ENCODE measurements at places on chromosomes 7 and 10. TPM values are rescaled to one million over a fixed set of nuclear protein-coding genes. Genes with fewer than 3 reads are reported as not detected.

Gene CAMK2B
- 4.5 TPM for total RNA-seq

Gene MALSU1
- 49.2 TPM for total RNA-seq

Gene ANKIB1
- total RNA-seq, result 20.8 TPM

Gene MALRD1
- 0.37 TPM for total RNA-seq

Gene PTCD1
- total RNA-seq, result 2.4 TPM

DNA sequence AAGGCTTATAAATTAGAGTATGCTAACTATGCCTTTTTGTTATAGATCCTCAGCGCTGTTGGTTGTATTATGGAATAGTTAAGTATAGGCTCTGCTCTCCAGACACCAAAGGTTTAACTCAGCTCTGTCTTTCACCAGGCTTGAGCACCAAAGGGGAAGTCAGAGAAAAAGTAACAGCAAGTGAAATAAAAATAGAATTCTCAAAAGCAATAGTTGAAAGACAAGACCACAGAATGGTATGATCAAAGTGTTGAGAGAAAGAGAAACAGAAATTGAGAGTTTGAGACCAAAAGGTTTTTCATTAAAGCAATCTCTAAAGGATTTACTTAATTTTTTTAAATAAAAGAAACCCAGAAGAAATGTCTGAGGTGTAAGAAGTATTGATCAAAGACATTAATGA is 529.8 kb upstream of the C7orf33 start:
- no peak overlapping the region for H3K27ac ChIP-seq
- H3K36me3 ChIP-seq, result no peaks in the 10 kb centered on the region
- no peak for DNase-seq
- no peaks in the 10 kb centered on the region for H3K27me3 ChIP-seq

GRCh38 chr10:132408823-132409666 is 12.0 kb downstream of the PWWP2B start:
- H3K4me1 ChIP-seq, result peaks cover 5% of the 10 kb centered on the region
- peaks cover 4% of the 10 kb centered on the region for H3K36me3 ChIP-seq
- DNase-seq, result no peak
- H3K27ac ChIP-seq, result no peak overlapping the region

GRCh38 chr10:6530211-6530840 is 49.8 kb downstream of the PRKCQ start:
- H3K27ac ChIP-seq, result no peak overlapping the region
- H3K36me3 ChIP-seq, result no peaks in the 10 kb centered on the region
- DNase-seq, result no peak

DNA sequence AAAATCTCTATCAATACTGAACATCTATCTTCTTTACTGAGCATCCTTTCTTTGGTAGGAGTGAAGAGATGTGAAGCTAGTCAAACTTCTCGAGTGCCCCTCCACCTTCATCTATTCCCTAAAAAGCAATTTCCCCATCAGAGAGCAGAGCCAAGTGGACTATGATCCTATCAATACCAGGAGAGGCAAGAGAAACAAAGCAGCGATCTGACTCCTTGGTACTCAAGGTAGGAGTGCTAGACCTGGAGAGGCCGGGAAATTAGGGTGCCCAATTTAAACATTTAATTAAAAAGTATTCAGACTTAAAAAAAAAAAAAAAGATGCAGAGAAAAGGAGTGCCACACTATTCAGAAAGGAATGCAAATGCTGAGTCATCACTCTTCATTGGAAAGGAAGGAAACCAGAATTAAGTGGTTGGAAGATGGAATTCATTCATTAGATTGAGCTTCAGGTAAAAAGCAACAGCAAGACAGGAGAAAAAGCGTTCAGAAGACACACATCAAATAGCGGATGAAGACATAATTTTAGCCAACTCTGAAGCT is 1.6 kb downstream of the TIAL1 start:
- H3K4me3 ChIP-seq, result peak overlapping the region; percentile 78
- no peak for DNase-seq
- H3K27me3 ChIP-seq, result no peaks in the 10 kb centered on the region
- peaks cover 46% of the 10 kb centered on the region for H3K4me1 ChIP-seq

DNA sequence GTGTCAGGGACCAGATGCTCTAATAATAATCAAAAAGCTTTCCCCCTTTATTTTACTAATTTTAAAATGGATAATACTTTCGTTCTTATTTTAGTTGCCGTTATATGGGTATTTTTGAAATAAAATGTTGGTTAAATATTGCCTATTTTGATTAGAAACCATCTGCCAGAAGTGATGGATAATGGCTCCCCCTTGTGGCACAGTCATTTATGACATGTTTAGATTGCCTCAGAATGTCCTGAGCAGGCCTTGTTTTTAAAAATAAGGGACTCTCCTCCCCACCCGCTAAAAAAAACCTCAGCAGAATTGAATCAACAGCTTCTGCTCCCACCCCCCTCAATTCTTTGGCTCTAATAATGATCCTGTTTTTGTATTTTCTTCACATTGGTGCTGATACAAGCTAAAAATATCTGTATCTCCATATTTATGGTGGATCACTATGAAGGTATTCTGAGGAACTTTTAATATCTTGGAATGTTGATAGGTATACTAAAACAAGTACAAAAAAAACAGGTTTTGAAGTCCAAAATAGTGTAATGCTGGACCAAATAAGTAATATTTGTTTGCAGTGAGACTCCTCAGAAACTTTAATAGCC is 38.8 kb downstream of the TMEM60 start:
- no peak overlapping the region for H3K4me3 ChIP-seq
- peak overlapping the region; percentile 80 for H3K27ac ChIP-seq
- no peaks in the 10 kb centered on the region for H3K27me3 ChIP-seq
- H3K4me1 ChIP-seq, result no peaks in the 10 kb centered on the region
- H3K36me3 ChIP-seq, result no peaks in the 10 kb centered on the region

DNA sequence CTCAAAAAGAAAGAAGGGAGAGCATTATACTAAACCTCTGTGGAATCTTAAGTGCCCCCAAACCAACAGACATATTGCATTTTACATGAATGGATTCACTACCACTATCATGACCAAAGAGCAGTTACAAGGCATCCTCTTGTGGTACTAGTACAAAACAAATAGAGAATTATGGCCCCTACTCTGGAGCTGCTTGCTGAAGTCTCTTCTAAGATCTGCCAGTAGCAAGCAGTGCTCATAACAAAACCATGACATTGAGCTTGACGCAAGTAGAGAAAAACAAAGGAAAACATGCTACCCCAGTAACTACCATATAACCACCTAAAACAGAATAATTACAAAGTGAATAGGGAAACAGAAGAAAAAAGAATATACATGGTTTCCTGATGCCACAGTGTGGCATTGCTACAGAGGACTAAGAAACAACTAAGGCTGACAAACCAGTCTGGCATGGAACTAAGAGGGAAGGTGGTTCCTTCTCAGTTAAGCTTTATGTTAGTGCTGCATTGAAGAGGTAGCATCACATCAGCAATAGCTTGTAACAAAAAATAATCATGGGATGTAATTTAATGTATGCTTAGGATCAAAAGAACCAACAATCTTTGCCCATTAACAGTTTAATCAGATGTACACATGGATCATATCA is 150.2 kb upstream of the AGR3 start:
- no peaks in the 10 kb centered on the region for H3K36me3 ChIP-seq
- no peaks in the 10 kb centered on the region for H3K27me3 ChIP-seq
- H3K27ac ChIP-seq, result no peak overlapping the region
- no peaks in the 10 kb centered on the region for H3K4me1 ChIP-seq
- DNase-seq, result no peak

DNA sequence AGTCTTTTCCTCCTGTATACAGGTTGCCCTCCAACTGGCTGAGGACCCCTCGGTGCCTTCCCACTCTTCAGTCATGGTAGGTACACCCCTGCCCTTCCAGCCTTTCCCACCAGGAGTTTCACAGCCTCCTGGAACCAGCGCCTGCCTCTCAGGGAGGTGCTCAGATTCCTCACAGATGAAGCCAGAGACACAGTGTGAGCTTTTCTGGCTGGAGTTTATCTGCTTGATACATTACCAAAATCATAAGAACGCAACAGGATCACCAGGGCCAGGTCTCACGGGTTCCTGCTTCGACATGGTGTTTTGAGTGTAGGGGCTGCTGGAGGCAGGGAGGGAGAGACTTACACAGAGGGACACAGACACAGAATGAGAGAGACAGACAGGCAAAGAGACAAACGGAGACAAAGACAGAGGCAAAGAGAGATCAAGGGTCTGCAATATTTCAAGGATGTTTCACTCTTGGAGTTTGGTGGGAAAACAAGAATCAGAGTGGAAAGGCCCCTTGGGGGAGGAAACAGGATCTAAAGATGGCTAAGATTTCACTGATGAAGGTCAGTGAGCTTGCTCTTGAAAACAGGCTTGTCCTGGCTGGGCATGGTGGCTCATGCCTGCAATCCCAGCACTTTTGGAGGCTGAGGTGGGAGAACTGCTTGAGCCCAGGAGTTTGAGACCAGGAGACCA is 6.5 kb upstream of the INMT start:
- no peaks in the 10 kb centered on the region for H3K27me3 ChIP-seq
- H3K4me1 ChIP-seq, result no peaks in the 10 kb centered on the region
- no peak overlapping the region for H3K27ac ChIP-seq
- no peak overlapping the region for H3K4me3 ChIP-seq
- no peak for DNase-seq

DNA sequence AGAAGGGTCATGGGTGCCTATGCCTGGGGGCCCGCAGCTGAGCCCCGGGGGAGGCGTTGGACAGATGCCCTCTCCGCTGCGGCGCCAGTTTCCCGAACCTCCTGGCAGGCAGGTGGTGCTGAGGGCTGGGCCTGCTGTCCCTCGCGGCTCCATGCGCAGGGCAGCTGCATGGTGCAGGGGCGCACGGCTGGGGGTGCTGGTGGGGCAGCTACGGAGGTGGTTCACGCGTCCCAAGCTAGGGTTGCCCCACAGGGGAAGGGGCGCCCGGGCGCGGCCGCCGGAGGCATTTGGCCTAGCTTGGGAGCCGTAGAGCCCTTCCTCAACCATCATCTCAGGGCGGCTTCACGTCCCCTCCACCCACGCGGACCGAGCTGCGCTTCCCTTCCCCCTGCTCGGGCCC is 146.0 kb downstream of the CCDC201 start:
- H3K27me3 ChIP-seq, result no peaks in the 10 kb centered on the region
- H3K36me3 ChIP-seq, result peaks cover 21% of the 10 kb centered on the region
- DNase-seq, result no peak
- no peaks in the 10 kb centered on the region for H3K4me1 ChIP-seq
- no peak overlapping the region for H3K4me3 ChIP-seq
- H3K27ac ChIP-seq, result no peak overlapping the region

DNA sequence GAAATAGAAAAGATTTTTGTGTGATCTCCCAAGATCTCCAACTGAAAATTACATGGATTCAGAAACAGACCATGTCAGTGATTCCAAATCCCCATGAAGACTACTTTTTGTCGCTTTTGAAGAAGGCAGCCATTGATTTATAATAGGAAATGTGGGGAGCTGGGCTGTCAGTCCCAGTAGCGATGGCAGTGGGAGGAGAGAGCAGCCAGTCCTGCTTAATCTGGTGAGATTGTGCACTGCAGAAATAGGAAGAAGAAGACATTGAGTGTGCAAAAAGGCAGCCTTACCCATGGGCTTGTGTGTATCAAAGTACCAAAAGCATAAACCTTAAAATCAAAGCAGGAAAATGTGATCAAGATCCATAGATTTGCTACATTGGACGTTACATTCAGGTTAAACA is 4.8 kb downstream of the ADRB1 start:
- no peak for DNase-seq
- no peak overlapping the region for H3K27ac ChIP-seq
- no peaks in the 10 kb centered on the region for H3K36me3 ChIP-seq

DNA sequence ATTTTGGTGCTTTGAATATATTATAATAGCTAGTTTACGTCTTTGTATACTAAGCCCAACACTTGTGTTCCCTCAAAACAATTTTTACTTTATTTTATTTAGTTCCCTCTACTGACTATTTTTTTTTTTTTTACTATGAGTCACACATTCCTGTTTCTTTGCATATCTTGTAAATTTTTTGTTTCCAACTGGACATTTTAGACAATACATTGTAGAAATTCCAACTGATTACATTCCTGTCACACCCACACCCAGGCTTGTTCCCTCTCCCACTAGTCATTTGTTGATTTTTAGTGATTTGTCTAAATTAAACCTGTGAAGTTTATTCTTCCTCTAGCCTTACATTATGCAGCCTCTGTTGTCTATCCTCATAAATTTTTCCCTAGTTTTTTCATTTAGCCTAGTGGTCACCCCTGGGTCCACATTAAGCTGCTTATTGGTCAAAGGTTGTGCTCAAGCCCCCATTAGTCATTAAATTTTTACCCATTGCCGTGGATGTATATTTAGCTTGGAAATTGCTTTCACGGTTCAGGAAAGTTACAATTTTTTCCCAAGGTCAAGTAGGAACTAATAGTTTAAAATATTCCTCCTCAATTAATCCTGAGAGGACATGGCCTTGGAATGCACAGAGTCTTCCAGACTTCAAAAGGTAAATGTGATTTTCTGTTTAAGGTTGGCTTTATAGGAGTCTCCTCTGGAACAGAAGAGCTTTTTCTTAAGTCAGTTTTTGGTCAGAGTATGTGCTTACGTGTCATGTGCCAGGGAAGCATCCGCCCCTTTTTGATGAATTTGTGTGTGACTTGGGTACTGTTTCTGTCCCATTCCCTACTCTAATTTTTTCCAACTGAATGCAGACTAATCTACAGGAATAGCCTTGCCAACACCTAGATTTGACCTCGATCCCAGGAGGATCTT is 207.6 kb upstream of the TMEM72 start:
- H3K4me1 ChIP-seq, result no peaks in the 10 kb centered on the region
- H3K27me3 ChIP-seq, result no peaks in the 10 kb centered on the region
- H3K36me3 ChIP-seq, result no peaks in the 10 kb centered on the region
- no peak overlapping the region for H3K4me3 ChIP-seq
- no peak for DNase-seq

All from right lobe of liver (tissue), 6 donors.